ENCODE measurements at places on chromosomes 2 and 18. TPM values are rescaled to one million over a fixed set of nuclear protein-coding genes. Genes with fewer than 3 reads are reported as not detected.

DNA sequence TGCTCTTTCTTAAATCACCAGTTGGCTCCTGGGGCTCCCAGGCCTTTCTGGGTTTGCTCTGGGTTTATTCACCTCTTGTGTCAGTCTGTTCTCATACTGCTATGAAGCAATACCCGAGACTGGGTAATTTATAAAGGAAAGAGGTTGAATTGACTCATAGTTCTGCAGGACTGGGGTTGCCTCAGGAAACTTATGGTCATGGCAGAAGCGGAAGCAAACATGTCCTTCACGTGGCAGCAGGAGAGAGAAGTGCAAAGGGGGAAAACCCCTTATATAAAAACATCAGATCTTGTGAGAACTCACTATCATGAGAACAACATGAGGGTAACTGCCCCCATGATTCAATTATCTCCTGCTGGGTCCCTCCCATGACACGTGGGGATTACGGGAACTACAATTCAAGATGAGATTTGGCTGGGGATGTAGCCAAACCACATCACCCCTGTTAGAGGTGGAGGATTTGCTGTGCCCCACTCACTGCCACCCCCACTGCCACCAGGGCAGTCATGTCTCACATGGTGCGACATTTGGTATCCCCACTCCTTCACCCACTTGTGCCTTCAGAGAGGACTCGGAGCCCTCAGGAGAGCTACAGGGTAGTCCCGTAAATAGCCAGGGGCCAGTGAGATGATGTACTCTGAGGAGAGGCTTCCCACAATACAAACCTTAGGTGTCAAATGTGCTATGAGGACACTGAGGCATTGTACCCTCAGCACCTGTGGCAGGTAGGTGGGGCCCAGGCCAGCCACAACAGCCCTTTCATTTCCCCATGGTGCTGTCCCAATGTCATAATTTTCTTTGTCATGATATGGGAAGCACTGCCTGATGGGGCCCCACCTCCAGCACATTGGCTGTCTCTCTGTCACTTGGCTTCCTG, 35.7 kb downstream of the CDC42EP3 start:
- DNase-seq: peak; percentile 76
- H3K4me1 ChIP-seq: peaks cover 11% of the 10 kb centered on the region
- H3K4me3 ChIP-seq: no peak overlapping the region
- no peaks in the 10 kb centered on the region for H3K36me3 ChIP-seq

DNA sequence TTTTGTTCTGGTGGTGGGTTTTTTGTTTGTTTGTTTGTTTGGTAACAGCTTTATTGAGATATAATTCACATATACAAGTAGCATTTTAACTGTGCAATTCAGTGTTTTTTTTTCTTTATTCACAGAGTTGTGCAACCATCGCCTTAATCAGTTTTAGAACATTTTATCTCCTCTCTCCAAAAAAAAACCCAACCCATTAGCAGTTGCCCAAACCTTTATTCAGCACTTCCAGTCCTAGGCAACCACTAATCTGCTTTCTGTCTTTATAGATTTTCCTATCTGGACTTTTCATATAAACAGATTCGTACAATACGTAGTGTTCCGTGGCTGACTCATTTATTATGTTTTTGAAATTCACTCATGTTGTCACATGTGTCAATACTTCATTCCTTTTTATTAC, 38.7 kb downstream of the CCDC138 start:
- no peaks in the 10 kb centered on the region for H3K36me3 ChIP-seq
- H3K27me3 ChIP-seq: no peaks in the 10 kb centered on the region
- H3K4me3 ChIP-seq: no peak overlapping the region
- no peaks in the 10 kb centered on the region for H3K4me1 ChIP-seq
- no peak for DNase-seq

DNA sequence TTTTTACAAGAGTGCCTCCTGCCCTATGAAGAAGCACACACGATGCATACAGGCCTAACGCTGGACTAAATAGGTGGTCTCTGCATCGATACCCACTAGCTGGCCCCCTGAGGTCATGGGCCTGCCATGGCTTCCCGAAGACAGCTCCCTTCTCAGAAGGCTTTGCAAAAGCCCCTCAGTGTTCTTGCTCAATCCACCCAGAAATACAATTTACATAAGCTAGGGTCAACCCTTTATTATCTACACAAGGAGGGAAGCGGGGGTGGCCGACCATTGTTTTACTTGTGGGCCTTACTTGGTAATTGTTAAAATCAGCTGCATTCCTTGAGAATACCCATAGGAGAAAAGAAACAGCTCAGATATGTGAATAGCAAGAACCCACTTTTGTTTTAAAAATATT, 28.5 kb downstream of the UXS1 start:
- H3K27me3 ChIP-seq: no peaks in the 10 kb centered on the region
- no peaks in the 10 kb centered on the region for H3K36me3 ChIP-seq
- H3K4me1 ChIP-seq: peaks cover 7% of the 10 kb centered on the region
- no peak for DNase-seq
- H3K27ac ChIP-seq: peak overlapping the region; percentile 2

- no peaks in the 10 kb centered on the region for H3K36me3 ChIP-seq
- peaks cover 46% of the 10 kb centered on the region for H3K4me1 ChIP-seq
- no peak overlapping the region for H3K4me3 ChIP-seq
Observed at GRCh38 chr2:42099438-42100173, 51.8 kb downstream of the PKDCC start.

GRCh38 chr2:113069676-113070605, 2.2 kb downstream of the IL1F10 start:
- H3K4me1 ChIP-seq: no peaks in the 10 kb centered on the region
- DNase-seq: no peak
- H3K27ac ChIP-seq: no peak overlapping the region
- no peaks in the 10 kb centered on the region for H3K36me3 ChIP-seq
- no peaks in the 10 kb centered on the region for H3K27me3 ChIP-seq

Gene GORASP2
- 64.6 TPM for total RNA-seq

Data from upper lobe of left lung (tissue), 6 donors.